ENCODE measurements at places on chromosomes 4 and X. TPM values are rescaled to one million over a fixed set of nuclear protein-coding genes. Genes with fewer than 3 reads are reported as not detected.

CCKAR gene
- not detected for total RNA-seq

AVPR2 gene
- total RNA-seq: 0.98 TPM

GATA1 gene
- total RNA-seq: 0.43 TPM

CXCL10 gene
- 3.8 TPM for total RNA-seq

PPP2R2C gene
- 0.57 TPM for total RNA-seq

MTMR1 gene
- total RNA-seq: 21.6 TPM

UGT2A1 gene
- total RNA-seq: not detected

SLC6A14 gene
- total RNA-seq: 26.8 TPM

BEND4 gene
- 0.09 TPM for total RNA-seq

TBC1D8B gene
- 20.2 TPM for total RNA-seq

LDB2 gene
- 147 TPM for total RNA-seq

SPATA4 gene
- total RNA-seq: 3.0 TPM

RNF150 gene
- 3.7 TPM for total RNA-seq

HNRNPH2 gene
- 86.1 TPM for total RNA-seq

SH2D1A gene
- total RNA-seq: 2.3 TPM

TBC1D9 gene
- total RNA-seq: 52.6 TPM

ARHGEF9 gene
- 25.2 TPM for total RNA-seq

Measured in lung (tissue), 17 donors.